ENCODE measurements at places on chromosomes 2 and 18.

DNA sequence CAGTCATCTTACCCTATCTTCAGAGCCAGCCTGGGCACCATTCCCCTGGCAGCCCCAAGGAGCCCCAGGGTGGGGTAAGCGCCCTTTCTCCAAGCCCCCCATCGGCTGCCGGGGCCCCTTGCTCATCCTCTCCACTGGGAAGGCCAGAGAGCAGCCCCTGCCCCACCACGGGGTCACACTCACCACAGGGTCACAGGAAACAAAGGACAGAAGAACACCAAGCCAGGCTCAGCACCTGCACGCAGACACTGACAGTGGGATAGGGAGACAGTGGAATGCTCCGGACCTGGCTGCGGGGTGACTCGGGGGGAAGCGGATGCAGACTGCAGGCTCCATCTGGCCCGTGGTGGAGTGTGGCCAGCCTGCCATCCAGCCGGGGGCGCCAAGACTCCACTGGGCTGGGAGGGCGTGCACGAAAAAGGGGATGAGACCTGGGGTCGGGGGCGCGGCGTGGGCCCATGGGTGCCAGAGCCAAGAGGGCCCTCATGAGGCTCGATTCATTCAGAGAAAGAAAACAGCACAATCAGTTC lies 21.1 kb downstream of the HDAC4 start:
- no peak for DNase-seq

- no peak for DNase-seq
Observed at GRCh38 chr2:134406736-134407135, 152.9 kb downstream of the MGAT5 start.

GRCh38 chr2:2831633-2832032 lies 500.6 kb upstream of the MYT1L start:
- no peak for DNase-seq

DNA sequence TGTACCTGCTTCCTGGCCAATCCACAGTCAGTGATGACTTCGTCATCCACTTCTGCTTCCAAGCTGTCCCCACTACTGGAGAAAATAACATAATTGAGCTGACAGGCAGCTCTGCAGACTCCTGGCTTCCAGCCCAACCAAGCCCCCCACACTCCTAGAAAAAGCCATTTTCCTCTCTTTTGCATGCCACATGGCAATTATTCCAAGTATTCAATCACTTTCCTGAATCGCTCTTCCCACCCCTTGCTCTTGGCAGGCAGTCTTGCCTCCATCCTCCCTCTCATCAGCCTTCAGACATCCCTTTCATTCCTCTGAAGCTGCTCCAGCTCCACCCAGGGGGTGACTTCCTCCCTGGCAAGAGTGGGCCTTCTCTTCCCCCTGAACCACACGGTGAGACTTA lies 14.3 kb upstream of the ST8SIA5 start:
- DNase-seq: no peak

DNA sequence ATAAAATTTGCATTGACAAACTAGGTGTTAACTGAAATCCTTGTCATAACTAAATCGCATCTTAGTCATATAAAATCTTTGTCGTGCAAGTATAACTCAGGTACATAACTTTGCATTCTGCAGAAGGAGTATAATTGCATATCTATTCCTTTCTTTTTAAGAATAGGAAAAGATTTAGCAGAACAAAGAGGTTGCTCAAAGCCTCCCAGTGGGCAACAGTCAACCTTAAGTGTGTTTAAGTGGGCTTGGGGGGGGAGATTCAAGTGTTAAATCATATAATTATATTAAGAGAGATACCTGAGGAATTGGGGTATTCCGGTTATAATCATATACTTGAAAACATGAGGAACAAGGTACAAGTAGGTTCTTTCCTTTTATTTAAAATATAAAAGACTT lies 913.3 kb downstream of the CPS1 start:
- no peak for DNase-seq

DNA sequence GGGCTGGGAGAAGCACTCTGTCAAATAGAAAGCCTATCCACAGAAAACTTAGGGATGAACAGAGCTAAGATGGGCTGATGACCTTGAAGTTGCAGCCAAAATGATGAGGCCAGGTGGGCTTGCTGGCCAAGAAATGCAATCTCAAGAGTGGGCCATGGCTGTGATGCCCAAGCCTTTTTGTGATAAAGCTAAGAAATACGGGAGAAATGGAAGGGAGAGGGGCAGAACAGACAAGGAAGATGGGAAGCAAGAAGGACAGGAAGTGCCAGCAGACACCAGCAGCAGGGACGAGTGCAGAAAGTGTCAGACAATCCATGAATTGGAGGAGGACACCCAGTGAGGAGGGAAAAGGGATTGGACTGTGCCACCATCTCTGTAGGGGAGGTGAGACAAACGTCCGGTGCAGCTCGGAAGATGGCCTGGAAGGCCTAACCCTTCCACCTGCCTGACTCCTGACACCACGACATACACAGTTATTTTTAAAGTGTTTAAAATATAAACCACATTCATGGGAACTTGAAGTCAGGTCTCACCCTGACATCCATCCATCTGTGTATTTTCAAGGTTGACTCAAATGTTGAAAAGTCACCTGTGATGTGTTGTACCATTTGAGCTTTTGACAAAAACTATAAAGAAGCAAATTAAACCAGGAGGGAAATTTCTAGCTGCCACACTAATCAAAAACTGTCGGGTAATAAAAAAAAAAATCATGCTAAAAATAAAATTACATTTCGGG lies 105.5 kb downstream of the BCL2 start:
- DNase-seq: no peak

- DNase-seq: no peak
Observed at GRCh38 chr2:47054868-47055267, 100.2 kb downstream of the STPG4 start.

DNA sequence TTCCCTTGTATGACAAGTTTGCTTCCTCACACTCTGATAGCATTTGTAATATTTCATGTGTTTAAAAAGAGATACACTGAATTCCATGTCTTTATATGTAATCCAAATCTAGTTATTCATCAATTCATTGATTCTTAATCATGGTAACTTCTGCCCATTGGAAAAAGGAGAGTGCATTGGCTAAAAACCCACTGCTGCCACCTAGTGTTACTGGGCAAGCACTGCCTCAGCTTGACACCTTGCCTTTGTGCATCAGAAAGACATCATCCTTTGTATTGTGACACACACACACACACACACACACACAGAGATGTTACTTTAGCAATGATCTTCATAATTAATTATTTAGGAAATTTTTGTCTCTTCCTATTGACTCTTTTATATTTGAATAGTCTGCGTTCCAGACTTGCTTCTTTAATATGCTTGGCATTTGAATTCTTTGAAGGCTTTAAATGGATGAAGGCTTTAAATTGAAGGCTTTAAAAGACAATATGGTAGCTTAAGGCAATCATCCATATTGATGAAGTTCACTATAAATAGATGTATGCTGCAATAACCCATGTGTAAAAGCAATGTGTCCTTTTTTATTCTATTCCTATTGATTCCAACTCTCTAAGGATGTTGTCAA lies 414.2 kb upstream of the CHST9 start:
- peak; percentile 37 for DNase-seq

DNA sequence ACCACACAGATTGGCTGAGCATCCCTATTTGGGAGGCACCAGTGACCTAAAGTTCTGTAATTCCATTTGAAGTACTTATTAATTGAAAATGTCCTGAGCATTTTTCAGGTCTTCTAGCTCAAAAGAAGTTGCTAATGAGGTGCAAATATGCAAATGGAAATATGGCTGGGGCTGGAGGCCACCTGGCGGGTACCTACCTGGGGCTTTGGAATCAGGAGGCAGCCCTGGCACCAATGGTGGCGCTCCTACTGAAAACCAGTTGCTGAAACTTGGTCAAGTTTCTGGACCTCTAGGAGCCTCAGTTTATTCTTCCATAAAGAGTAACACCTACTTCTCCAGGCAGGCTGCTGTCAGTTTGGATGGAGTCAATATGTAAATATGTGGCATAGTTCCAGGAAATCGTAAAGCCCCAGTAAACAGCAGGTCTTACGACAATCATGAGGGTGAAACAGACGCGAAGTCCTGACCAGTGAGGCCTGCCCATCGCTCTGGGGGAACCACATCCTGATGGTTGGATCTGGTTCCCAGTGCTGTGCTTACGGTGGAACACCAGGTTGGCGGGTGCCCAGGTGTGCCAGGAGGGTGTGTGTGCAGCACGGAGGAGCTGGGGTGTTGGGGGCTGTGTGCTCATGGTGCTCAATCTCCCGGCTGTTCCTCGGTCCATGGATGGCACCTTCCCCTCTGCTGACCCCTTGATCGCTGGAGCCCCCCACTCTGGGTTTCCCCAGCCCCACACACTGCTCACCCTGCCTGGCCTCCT lies 186.1 kb downstream of the TWIST2 start:
- no peak for DNase-seq

- DNase-seq: no peak
Observed at GRCh38 chr2:134275058-134275862, 21.4 kb downstream of the MGAT5 start.

DNA sequence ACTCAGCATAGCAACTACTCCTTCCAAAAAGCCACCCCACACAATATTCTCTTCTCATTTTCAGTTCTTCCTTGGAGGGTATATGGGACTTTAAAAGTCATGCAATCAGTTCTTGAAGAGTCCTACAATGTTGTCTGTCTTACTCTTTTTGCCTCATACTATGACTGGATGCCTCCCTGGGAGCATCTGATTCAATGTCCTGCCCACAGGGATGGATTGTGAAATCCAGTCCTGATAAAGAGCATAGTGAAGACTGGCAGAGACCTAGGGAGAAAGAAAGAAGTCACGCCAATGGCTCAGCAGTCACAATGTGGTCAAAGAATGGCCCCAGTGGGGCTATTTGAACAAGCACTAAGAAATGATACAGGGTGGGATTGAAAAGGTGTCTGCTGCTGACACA lies 155.1 kb upstream of the SERPINE2 start:
- DNase-seq: no peak

GRCh38 chr2:66582987-66583880 lies 148.3 kb downstream of the MEIS1 start:
- DNase-seq: no peak

DNA sequence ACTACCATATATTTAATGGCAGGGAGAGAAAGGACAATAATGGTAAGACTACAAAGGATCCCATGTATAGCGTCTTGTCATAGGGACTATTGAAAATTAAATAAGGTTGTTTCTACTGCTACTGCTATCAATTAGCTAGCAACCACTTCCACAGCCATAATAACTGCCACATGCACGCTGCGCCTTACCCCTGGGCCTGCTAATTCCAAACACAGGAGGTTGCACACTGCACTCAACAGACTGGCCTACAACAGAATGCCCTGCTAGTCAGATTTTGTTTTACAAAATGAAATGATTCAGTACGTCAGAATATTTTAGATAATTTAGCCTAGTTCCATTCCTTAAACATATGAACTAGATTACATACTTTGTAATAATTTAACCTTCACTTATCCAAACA lies 121.0 kb upstream of the SMAD7 start:
- no peak for DNase-seq

- DNase-seq: peak; percentile 41
Observed at GRCh38 chr2:6184532-6185292, 492.5 kb downstream of the SOX11 start.

DNA sequence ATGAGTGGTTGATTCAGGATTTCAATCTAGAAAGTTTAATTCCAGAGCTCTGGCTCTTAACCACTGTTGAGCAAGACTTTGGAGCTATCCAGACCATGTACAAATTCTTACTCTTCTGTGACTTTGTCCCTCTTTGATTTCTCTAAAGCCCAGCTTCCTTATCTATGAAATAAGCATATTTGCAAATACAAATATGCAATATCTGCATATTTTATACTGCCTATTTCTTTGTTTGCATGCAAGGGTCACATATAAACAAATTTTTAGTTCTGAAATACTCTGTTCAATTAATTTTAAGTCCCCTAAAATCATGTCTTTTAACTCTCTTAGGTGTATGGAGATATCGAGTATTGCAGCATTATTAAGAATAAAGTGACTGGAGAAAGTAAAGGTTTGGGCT lies 5.5 kb downstream of the RBM45 start:
- DNase-seq: no peak

DNA sequence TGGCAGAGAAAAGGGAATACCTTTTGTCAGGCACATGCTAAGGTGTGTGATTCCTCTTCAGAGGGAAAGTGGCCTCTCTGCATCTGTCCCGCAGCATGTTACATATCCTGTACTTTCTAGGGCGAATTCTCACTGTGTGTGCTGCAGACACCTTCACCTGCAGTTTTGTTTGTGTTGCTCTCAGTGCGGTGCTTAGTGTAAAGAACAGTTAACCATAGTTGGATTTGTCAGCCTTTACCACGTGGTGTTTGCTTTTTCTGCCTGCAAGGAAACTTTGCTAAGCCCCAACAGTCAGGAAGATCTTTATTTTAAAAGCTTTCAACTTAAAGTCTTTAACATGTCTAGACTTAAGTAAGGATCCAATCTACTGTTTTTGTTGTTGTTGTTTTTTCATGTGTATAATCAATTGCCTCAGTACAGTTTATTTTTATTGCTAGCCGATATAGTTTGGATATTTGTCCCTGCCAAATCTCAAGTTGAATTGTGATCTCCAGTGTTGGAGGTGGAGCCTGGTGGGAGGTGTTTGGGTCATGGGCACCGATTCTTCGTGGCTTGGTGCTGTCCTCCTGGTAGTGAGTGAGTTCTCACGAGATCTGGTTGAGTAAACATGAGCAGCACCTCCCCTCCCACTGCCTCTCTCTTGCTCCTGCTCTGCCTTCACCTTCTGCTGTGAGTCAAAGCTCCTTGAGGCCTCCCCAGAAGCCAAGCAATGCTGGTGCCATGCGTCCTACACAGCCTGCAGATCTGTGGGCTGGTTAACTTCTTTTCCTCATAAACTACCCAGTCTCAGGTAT lies 90.6 kb downstream of the SNTG2 start:
- DNase-seq: peak; percentile 36

DNA sequence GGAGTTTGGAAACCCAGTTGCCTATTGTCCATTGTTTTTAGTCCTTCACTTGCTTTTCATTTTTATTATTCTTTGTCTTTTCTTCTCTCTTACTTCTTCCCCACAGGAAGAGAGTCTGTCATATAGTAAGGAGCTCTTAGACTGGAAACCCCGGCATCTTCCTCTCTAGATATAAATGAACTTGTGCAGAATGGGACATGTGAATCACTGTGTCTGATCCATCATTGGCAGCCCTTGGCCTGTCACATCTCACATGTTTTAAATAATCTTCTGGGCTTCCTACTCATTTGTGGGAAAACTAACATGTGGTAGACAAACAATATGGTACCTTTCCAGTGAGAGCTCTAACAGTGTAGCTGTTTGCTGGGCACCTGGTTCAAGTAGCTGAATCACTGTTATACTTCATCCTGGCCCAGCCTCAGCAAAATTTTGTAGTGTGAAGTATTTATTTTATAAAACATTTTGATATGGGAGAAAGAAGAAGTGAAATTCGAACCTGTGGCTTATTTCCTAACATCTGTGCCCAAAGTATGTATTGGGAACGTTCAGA lies 112.8 kb downstream of the PHLPP1 start:
- DNase-seq: no peak

- DNase-seq: no peak
Observed at GRCh38 chr2:152510621-152511020, 175.6 kb downstream of the FMNL2 start.

GRCh38 chr2:19865151-19865550 lies 36.6 kb downstream of the TTC32 start:
- DNase-seq: no peak

GRCh38 chr2:175233135-175233719 lies 51.7 kb upstream of the ATP5MC3 start:
- peak; percentile 40 for DNase-seq

All from DMS153 (cell line).